ENCODE measurements at places on chromosomes 13 and 19. TPM values are rescaled to one million over a fixed set of nuclear protein-coding genes. Genes with fewer than 3 reads are reported as not detected.

- peak; percentile 49 for DNase-seq
These were observed 53.2 kb upstream of the RFC3 start for GRCh38 chr13:33764716-33765115.

GRCh38 chr13:97248243-97248642, 26.1 kb downstream of the MBNL2 start:
- DNase-seq: no peak

- DNase-seq: no peak
These were observed 4.9 kb downstream of the SHKBP1 start for GRCh38 chr19:40581531-40581930.

DNA sequence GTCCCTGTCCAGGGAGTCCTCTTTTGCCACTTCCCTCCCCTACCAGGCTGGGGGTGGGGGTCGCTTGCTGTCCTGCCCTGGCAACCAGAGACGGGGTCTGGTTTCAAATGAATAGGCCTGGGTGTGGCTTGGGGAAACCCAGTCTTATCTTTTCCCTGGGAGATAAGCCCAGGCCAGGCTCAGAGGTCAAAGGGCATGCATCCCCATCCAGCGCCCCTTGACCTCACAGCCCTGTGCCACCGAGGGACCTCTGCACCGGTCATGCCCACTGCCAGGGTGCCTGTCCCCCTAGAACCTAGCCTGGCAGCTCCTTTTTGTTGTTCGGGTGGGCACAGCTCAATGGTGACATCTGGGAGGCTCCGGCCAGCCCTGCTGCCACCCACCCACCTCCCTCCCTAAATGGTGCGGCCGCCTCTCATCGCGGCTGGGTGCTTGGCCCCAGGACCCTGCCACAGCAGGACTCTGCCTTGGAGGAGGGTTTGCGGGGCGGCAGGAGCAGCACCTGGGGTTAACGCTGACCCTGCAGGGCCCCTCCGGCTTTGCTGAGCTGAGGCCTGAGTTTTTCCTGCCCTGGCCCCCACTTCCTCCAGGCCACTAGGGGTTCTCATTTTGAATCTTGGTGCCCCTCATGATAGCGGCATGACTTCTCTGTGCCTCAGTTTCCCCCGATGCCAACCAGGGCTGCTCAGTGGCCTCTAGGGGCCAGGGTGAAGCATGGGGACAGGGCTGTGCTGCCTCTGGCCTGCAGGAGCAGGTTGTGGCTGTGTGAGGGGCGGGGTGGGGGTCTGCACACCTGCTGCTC, 2.9 kb upstream of the CERS1 start:
- DNase-seq: no peak

GRCh38 chr19:48742096-48742495, 1.7 kb upstream of the RASIP1 start:
- no peak for DNase-seq

GRCh38 chr13:89903115-89903514, 1444.4 kb upstream of the MIR17HG start:
- no peak for DNase-seq

DNA sequence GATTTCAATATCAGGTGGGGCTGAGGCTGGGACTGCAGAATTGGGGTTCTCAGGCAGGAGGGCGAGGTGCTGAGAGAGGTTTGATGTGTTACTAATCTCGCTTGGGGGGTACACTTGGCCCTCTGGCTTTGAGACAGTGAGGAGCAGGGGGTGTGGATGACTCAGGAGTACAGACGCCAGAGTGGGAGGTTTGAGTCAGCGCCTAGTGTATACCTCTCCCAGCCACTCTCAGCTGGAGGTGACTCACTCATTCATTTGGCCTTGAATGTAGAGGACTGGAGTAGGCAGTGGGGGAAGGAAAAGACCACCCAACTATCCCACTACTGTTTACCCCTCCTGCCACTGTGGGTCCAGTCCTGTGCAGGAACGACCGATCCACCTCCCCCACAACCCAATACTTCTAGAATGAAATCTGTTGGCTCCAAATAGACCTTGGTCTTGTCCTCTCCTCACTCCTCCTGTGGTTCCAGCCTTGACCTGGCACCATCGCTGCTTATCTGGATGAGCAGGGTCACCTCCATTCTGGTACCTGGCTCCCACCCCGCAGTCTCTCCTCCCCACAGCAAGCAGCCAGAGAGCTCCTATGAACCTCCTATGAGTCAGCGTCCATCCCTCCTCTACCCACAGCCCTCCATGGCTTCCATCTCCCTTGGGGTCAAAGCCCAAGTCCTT, 20.1 kb upstream of the ZNRF4 start:
- DNase-seq: peak; percentile 78

- DNase-seq: no peak
These were observed 933.1 kb downstream of the DIAPH3 start for GRCh38 chr13:59230484-59231264.

DNA sequence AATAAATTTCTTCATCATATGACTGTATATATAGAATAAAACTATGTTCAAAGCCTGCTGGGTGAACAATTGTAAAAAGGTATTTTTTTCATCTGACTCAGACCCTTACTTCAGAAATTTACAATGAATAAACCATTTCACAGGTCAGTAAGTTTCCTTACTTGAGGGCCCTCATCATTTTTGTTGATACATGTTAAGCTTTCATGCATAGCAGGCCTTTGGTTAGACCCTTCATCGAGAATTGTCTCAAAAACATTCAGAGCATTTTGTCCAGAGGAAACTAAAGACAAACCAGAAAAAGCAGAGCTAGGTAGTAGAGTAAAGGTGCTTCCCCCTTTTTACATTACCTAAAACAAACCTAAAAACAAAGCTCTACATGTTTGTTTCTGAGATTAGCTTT, 46.2 kb downstream of the FNDC3A start:
- DNase-seq: no peak

Gene CRB3
- total RNA-seq: 23.6 TPM

Gene AP1M2
- 119 TPM for total RNA-seq

Gene PPP1R15A
- total RNA-seq: 200 TPM

Gene TIMM29
- total RNA-seq: 28.8 TPM

Gene KIR3DL2
- total RNA-seq: not detected

Gene PRR20D
- total RNA-seq: not detected

Gene ZNF497
- total RNA-seq: 0.83 TPM

Gene NANOS3
- total RNA-seq: 0.72 TPM

Data from mammary epithelial cell (primary cell).